ENCODE measurements at places on chromosomes 2 and 18.
A peak's percentile ranks its signal among the peaks of the same experiment; 100 is the strongest.

DNA sequence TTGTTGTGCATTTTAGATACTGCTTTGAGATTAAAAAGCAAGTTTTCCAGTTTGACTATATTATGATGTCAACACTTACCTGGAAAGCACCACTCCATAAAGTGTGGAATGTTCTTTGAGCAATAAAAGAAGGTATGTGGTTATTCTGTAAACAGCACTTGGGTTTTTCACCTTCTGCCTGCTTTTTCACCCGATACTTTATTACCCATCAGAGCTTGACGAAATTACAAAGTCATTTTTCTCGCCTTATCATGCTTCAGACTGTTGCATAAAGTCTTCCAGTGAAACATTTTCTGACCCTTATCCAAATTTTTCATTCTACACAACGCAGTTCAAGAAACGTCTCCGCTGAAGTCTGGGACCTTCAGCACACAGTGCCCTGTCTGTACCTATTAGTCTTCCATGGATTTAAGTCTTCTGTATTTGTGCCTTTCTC is 25.2 kb downstream of the CAB39 start:
- no peak for DNase-seq

DNA sequence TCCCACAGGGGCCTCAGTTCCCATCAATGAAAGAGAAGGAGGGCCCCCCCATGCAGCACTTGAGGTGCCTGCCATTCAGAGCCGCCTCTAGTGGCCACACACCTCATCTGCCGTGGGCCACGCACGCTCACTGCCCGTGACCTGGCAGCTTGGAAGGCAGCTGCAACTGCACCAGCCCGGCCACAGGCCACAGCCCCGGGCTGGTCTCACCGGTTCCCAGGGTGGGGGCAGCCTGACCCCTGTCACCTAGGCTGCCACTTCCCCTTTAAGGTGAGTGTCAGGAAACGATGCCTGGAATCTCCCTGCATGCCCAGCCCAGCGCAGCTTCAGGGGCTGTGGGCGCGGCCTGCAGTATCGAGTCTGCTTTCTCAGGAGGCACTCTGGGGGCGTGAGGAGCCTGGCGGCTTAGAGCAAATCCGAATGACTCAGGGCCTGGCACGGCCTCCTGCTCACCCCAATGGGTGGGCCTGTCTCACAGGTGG is 2.6 kb downstream of the MAB21L4 start:
- DNase-seq: peak; percentile 42

GRCh38 chr2:10336283-10336682 is 33.6 kb downstream of the HPCAL1 start:
- DNase-seq: no peak

DNA sequence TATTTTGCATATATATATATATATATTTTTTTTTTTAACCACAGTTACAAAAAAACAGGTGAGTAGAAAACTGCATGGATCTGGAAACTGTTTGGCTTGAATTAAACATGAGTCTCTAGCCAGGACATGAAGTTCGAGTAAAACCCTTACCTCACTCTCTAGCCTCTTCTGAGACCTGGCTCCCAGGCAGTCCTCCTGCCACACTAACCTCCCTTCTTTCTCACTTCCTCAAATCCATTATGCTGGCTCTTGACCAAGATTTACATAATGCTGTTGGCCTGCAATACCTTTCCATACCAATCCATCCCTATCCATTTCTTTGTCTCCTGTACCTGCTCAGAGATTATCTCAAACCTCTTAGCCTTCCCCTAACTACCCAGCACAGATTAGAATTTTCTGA is 34.0 kb downstream of the PIGN start:
- no peak for DNase-seq

GRCh38 chr2:18339326-18339725 is 221.1 kb downstream of the RDH14 start:
- no peak for DNase-seq

DNA sequence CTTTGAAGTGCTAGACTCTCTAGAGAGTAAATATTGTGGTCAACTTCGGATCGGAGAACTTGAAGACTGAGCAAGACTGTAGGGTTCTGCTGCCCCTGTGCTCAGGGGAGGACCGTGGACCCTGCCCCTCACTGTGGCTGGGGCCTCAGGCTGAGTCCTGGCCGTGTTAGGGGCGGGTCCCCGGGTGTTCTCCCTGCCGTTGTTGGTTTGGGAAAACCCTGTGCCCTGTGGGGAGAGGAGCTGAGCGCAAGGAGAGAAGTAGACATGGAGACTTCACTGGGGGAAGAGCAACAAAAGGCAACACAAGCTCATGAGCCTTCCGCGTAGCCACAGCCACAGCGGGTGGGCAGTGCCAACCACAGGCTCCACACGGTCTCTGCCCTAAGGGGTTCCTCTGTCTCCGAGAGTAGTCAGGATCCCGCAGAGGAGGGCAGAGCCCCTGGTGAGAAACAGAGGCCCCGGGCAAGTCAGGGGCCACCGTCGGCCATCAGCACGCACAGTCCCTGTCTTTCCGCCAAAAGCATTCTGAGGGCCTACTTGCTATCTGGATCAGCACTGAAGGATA is 53.1 kb downstream of the NTSR2 start:
- DNase-seq: no peak

GRCh38 chr18:11529081-11529480 is 80.3 kb upstream of the SLC35G4 start:
- DNase-seq: no peak

DNA sequence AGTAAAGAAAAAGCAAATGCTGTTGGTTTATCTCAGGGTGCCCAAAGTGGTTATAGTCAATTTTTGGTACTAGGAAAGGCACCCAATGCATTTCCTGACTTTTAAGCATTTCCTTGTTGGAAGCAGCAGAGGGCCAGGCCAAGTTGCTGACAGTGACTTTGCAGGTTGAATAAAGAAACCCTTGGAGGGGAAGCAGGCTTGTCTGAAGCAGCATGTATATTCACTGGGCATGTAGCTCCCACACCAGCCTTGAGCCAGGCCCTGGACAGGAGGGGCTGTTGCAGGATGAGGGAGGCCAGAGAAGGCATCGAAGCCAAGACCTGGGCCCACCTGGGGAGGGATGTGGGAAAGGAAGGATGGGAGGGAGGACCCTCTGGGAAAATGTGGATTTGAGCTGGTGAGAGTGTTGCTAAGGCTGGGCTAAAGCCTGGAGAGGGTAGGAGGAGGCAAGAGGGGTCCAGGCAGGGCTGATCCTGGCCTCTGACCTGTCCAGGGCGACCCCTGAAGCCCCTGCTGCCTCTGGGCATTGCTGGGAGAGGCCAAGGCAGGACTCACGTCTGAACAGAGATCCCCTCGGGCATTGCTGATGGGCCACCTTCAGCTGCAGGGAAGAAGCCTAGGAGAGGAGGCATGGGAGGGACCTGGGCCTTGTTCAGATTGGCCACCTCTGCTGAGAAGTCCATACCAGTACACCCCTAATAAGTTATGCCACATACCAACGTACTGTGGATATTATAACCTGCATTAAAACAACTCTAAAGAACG is 79.6 kb downstream of the STPG4 start:
- no peak for DNase-seq

DNA sequence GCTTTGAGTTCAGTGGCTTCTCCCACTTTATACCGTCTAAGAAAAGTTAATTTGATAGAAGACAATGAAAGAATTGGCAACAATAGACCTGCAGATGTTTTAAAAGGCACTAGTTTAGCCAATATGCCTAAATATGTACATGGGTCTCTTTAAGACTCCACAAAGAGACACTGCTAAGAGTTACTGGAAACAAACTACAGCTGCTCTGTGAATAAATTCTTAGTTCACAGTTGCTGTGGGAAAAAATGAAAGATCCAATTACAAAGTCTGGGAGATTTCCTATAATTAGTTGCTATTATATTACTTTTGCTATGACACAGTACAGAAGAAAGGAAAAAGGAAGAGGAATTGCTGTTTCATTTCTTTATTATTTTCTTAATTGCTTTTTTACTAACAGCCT is 34.3 kb downstream of the SCN9A start:
- DNase-seq: no peak

DNA sequence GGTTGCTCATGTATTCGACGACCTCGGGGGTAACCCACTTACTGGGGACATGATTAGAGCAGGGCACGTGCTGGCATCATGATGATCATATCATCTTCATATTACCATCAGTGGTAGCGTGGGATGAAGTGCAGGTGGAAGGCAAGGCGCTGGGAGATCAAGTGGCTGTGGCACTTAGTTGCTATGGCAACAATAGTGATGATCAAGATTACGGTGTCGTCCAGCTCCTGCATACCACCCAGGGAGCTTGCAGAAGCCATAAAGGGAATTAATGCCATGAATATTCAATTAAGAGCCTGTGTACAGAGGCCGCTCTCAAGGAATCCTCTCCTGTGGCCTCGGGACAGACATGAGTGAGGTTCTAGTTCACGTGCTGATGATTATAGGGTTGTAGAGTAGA is 237.2 kb upstream of the COPS8 start:
- DNase-seq: no peak

- DNase-seq: no peak
These were observed 48.9 kb downstream of the APLF start for GRCh38 chr2:68516051-68516955.

DNA sequence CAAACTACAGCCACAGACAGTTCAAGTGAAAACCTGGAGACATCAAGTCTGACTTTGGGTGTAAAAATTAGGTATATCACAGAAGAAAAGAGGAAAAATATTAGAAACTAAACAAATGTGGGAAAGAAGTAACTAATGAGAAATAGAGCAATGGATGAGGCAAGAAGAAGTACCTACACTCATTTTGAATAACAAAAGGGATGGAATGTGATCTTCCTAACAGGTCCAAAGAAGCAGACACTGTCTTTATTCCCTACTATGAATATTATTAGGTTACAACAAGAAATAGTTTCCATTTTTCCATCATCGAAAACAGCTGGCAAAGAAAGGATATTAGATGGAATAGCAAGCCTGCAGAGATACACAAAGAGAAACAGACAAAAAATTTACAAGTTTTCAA is 486.3 kb upstream of the FSHR start:
- DNase-seq: no peak

DNA sequence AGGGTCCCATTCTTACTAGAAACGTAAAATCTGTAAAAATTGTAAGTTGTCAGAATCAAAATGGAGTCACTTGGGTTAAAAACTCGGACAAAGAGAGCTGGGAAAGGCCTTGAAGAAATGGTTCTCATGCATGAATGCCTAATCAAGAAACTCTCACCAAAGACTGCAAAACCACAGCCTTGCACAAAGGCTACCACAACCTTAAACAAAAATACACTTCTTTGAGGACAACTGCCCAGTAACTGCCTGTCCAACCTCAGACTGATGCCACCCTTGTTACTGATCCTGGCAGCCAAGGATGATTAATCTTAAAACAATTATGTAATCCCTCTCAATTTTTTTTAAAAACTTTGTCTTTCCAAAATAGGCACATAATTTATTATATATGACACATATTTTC is 299.3 kb downstream of the CCDC85A start:
- DNase-seq: no peak

- no peak for DNase-seq
These were observed 3.3 kb downstream of the SMARCAL1 start for GRCh38 chr2:216415541-216415940.

- no peak for DNase-seq
These were observed 18.0 kb downstream of the TBR1 start for GRCh38 chr2:161434118-161434517.

GRCh38 chr2:7844414-7844965 is 837.4 kb upstream of the ID2 start:
- no peak for DNase-seq

GRCh38 chr2:66324909-66325528 is 109.9 kb upstream of the MEIS1 start:
- DNase-seq: no peak

GRCh38 chr2:216281316-216281715 is 91.0 kb downstream of the MARCHF4 start:
- no peak for DNase-seq

DNA sequence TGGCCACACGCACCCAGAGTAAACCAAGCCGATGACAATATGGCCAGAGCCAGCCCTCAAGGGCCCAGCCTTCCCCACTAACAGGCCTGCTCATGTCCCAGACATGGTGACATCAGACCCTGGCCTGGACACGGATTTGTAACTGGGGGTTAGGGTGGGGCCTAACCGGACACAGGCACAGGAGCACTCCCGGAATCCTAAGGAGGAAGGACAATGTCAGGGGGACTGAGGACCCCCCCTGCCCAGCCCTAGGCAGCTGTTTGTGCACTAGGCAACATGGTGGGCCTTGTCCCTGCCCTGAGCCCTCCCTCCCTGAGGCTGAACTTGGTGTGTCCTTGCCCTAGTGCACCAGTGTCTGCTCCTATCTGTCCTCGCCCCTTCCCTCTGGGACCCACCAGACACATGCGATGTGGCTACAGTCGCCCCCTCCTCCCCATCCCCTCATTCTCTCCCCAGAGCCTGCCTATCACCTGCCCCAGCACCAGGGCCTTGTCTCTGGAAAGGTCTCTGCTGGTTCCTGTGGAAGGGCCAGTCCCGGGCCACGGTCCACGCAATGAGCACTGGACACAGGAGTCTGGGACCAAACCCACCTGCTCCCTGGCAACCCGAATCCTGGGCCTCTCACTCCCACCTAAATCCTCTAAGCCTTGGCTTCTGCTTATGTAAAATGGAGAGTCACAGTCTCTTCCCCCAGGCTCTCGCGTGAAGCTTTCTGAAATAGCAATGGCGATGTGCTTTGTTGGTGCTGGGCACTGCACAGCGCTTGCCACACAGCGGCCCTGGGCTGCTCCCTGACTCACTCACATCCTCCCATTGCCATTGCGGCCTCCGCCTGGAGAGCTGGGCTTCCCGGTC is 76.5 kb upstream of the RAB6C start:
- no peak for DNase-seq

DNA sequence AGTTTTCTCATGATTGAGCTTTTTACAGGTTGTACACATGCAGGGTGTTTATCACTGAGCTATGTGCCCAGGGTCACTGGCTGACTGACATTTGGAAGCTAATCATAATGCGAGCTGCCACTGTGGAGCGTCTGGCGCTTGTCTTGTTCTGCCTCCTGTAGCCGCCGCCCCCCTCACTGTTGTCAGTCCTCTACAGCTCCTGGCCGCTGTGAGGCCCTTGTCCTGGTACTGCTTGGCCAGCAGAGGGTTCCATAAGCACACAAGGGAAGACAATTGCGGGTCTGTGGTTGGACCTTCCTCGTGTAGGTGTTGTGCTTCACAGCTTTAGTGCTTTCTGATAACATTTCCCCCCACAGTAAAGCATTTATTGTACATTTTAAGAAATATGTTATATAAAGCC is 105.6 kb upstream of the LDLRAD4 start:
- DNase-seq: no peak

GRCh38 chr2:45904267-45904945 is 252.9 kb downstream of the PRKCE start:
- DNase-seq: no peak

GRCh38 chr2:164850235-164850634 is 8.6 kb upstream of the COBLL1 start:
- DNase-seq: no peak

DNA sequence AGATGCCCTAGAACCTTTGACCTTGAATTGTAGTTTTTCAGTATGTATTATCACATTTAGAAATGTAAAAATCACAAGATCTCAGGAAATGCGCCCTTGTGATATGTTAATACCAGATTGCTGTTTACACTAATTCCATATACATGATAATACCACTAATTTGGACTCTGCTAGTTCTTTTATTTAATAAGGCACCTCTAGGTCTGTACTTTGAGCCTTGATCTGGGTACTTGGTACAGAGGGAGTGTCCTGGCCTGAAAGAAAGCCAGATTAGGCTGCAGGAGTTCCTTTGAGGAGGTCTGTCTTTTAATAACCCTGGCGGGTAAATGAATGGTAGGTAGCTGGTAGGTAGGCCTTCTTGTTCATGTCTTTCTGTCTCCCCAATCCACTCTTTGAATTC is 26.3 kb downstream of the PLEKHA3 start:
- no peak for DNase-seq
